ENCODE measurements at places on chromosomes 2 and 18.
A peak's percentile ranks its signal among the peaks of the same experiment; 100 is the strongest.

- no peak for DNase-seq
These were observed 7.5 kb downstream of the LPIN2 start for GRCh38 chr18:3005462-3005861.

DNA sequence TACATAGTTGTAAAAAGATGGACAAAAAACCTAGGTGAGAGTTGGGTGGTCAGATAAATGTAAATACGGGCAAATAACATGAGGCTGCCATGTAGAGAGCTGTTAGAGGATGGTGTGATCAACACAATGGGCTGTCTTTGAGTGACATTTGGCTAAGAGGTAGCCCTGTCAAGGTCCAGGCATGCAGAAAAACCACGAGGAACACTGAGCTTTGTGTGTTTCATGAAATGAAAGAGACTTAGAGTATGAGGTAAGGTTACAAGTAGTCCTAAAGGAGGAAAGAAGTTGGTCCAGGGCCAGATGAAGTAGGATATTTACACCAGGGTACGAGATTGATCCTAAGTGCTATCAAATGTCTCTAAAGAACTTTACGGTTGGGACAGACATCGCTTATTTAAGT is 160.9 kb downstream of the RDH14 start:
- DNase-seq = no peak

DNA sequence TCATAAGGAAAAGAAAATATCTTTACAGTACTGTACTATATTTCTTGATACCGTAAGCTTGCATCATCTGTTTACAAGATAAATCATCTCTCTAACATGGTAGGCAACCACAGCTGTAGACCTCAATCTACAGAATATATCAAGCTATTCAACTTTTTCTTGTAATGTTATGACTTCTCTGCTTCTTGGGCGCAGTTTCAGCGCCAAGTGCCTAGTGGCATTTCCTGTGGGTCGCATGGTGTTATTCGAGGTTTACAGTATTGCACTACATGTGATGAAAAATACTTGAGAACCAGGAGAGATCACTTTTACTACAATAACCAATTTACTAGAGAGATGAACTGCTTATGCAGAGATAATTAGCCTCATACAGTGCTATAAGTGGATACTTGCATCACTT is 34.0 kb upstream of the SESTD1 start:
- no peak for DNase-seq

GRCh38 chr2:127778447-127778846 is 32.5 kb downstream of the WDR33 start:
- no peak for DNase-seq

DNA sequence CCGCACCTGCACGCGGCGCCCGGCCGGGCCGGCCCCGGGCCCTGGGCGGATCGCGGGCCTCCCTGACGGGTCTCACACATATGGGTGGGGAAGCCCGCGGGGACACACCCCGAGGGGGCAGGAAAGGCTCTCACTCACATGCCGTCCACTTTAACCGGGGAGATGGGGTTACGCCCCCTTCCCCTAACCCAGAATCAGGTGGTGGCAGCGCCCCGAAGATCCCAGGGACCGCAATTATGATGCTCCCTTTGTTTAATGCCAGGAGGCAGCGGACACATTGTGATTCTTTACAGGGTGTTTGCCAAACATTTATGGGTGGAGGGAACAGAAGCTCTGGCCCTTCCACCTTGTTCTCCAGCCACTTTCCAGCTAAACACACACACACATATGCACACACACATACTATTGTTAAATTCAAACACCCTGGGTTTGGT is 424 bp upstream of the ANKRD44 start:
- DNase-seq = no peak

- DNase-seq = no peak
These were observed 45.4 kb downstream of the INO80D start for GRCh38 chr2:206040525-206040924.

- no peak for DNase-seq
These were observed 35.4 kb upstream of the ITGAV start for GRCh38 chr2:186554429-186554828.

DNA sequence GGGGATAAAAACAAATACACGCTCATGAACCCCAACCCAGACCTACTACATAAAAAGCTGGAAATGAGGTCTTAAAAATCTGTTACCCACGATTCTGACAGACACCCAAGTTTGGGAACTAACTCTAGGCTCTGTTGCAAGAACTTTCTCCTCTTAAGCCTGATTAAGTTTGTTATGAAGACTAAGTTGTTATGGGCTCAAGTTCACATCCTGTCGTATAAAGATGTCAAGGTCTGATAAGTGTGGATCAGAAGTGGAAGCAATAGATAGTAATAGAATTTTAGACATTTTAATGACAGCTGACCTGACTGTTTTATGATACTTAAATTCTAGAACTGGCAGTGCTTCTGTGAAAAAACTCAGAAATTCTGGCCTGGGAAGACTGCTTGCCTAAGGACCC is 43.2 kb downstream of the LPIN2 start:
- DNase-seq = no peak

DNA sequence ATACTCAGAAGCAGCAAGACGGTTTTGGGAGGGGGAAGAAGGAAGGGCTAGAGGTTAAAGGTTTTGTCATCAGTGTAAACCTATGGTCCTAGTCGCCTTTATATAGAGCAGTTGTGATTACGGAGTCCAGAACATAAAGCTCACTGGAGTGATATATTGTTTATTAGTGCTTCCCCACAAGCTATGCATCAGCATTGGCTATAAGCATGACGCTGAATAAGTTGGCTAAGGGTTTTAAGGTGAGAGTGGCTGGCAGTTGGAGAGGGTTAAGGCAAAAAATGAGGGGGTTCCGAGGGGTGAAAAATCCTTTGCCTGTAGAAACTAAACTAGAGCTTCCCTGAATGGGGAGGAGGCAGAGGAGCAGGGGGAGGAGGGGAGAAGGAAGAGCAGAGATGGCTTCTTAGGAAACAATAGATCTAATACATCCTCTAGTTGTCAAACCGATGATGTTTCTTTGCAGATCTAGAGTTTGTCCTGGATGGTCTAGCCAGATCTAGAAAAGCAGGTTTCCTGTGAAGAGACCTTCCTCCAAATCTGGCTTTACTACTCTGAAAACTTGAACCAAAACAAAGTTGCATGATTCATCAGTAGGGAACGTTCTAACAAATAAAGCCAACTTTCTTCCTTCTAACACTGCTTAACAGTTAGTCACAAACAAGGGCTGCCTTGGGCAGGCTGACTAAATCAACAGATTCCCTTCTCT is 2.5 kb downstream of the KLF7 start:
- no peak for DNase-seq

DNA sequence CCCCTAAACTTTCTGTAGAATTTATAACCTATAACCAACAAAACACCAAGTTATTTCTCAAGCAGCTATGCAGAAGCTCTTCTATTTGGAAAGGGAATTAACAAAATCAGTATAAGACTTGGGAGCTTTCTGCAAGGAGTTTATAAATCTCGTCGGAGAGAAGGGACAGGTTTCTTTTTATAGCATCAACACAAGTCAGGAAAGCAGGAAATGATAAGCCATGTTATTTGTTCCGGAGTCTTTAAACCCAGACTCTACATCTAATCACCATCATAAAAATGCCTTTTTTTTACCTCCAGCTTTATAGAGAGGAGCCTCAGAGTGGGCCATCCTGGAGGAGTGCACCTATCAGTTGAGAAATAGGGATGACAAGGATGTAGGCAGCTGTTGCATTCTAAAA is 137.1 kb downstream of the DPP10 start:
- no peak for DNase-seq

DNA sequence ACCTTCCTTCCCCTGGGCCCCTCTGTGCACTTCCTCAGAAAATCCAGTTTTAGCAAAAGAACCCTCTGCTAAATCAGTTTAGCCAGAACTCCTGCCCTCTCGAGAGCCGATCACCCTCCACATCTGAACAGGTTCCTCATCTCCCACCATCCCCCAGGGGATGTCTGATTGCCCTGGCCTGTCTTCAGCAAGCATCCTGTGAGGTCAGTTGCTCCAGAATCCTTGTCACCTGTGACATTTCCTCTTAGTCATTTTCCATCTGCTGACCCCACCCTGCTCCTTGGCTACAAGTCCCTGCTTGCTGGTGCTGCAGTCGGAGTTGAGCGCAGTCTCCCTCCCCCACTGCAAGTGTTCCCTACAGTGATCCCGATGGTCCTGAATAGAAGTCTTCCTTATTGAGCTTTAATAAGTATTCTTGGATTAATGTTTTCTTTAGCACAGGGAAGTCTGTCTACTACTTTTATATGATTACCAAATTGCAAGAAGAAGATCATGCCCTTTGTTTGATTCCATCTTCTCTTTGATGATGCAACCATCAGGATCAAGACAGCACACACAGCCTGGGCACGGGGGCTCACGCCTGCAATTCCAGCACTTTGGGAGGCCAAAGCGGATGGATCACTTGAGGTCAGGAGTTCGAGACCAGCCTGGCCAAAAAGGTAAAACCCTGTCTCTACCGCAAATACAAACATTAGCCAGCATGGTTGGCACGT is 30.9 kb upstream of the UBE2F start:
- no peak for DNase-seq

DNA sequence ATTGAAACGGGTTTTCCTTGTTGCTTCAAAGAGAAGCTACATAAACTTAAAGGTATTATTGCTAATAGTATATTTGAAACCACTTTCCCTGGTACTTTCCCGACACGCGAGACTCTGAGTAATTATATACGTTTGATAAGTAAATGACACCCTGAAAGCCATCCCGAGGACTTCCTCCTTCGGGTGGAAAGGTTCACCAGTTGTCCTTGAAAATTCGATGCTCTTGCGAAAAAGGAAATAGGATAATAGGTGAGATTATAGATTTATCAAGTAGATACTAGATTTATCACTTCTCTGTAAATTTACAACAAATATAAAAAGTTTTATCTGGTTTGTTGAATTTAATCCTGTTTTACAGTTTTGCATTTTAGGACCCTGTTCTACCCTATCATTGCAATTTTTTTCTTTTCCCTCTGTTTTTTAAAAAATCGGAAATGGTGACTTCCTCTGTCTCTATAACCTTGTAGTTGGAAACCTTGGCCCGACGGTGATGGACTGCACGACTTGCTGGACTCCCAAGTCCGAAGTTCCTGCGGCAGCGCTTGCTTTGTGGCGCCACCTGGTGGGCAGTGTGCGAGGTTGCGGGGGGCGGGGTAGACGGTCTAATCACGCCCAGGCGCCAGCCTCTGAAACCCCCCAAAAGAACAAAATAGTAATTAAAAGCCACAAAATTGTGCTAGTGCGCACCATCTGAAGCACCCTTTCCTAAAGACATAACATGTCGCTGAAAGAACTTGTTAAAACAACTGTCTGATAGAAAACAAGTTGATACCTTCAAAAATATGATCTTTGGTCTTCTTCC is 972 bp upstream of the DLX2 start:
- DNase-seq = peak; percentile 56

DNA sequence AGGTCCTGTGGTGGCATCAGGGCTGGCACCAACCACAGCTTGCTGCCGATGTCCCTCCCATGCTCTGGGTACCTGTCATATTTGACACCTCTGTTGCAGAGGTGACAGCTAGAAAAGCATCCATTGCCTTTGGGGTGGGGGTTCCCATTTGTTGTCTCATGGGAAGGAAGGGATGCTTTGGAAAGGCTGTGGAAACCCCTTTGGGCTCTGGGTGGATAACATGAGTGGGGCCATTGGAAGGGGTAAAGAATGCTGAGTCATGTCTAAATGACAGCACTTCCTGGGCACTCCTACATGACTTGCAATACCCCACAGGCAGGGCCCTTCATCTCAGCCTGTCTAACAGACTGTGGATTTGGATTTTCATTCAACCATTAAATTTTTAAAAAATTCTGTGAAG is 27.8 kb downstream of the CTIF start:
- no peak for DNase-seq

GRCh38 chr2:3639653-3640052 is 18.3 kb upstream of the ALLC start:
- DNase-seq = no peak

GRCh38 chr2:121907928-121908327 is 152.5 kb downstream of the TSN start:
- no peak for DNase-seq

GRCh38 chr2:38658613-38659012 is 7.3 kb upstream of the GALM start:
- DNase-seq = no peak

DNA sequence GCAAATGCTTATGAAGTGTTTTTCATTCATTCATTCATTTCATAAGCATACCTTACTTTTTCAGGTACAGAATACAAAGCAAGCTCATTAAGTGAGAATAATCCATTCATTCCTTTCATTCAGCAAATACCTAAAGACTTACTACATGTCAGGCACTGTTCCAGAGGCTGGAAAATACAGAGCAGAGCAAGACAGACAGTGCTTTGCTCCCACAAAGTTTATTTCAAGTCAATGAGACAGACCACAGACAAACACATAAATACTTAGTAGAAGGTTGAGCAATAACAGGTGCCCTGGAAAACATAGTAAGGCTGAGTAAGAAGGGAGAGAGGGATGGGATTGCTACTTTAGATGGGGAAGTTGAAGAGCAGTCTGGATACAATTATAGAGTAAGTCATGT is 309.8 kb downstream of the C1D start:
- no peak for DNase-seq

- no peak for DNase-seq
These were observed 8.2 kb downstream of the DCC start for GRCh38 chr18:52348209-52348608.

DNA sequence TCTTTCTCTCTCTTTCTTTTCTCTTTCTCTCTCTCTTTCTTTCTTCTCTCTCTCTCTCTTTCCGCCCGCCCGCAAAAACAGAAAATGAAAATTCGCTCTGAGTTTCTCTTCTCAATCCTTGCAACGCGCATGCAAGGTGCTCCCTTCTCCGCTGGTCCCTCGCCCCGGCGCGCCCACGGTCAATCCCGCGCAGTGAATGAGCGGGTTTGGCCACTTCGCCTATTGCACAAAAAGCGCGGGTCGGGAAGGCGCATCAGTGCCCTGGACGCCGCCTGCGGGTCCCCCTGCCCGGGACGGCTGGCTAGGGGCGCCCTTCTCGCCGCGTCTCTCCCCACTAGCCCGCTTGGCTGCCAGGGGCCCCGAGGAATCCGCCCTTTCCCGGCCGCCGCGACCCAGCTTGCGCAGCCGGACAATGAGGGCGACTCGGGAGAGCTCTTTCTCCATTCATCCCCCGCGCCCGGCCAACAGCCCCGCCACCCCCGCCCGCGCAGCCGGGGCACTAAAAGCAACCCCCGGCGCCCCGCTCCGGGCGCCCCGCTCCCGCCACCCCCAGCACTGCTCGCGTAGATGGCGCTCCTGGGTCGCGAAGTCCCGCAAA is 706 bp downstream of the LAMA1 start:
- no peak for DNase-seq

DNA sequence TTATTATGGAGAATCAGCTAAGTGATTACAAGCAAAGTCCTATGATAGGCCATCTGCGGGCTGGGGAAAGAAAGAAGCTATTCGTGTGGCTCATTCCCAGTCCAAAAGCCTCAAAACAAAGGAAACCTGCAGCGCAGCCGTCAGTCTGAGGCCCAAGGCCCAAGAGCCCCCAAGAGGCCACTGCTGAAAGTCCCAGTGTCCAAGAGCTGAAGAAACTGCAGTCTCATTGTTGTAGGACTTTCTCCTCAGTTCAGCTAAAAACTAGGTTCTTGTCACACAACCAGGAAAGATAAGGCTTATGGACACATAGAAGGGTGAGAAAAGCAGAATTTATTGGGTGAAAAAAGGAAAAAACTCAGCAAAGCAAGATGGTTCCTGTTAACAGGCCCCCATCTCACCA is 143.2 kb downstream of the RHBDD1 start:
- no peak for DNase-seq

GRCh38 chr2:138516030-138516704 is 14.6 kb downstream of the SPOPL start:
- no peak for DNase-seq

- no peak for DNase-seq
These were observed 425.8 kb upstream of the POU3F3 start for GRCh38 chr2:104428155-104428554.

All from KG1 (cell line).